ENCODE measurements at places on chromosomes 2 and 18.

- DNase-seq, result no peak
Observed at GRCh38 chr2:20488782-20489181, 41.9 kb downstream of the RHOB start.

DNA sequence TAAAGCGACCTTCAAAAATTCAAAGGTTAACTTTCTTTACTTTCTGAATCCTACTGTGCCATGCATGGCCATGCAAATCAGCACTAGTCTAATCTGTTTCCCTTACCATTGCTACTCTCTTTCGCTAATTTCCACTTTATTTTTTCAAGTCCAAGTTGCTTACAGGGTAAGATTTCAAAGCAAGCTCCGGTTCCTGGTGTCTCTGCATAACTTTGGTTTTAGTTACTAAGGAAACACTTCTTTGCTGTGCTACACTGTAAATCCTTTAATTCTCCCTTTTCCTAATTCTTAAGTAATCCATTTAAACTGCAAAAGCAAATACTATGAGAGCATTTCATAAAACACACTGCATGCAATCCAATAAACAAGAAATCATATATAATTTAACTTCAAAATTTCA lies 383.5 kb upstream of the LYPD1 start:
- DNase-seq, result no peak

- no peak for DNase-seq
Observed at GRCh38 chr2:42254186-42254895, 85.2 kb downstream of the EML4 start.

GRCh38 chr2:191783416-191783815 lies 63.5 kb downstream of the CAVIN2 start:
- DNase-seq, result no peak

DNA sequence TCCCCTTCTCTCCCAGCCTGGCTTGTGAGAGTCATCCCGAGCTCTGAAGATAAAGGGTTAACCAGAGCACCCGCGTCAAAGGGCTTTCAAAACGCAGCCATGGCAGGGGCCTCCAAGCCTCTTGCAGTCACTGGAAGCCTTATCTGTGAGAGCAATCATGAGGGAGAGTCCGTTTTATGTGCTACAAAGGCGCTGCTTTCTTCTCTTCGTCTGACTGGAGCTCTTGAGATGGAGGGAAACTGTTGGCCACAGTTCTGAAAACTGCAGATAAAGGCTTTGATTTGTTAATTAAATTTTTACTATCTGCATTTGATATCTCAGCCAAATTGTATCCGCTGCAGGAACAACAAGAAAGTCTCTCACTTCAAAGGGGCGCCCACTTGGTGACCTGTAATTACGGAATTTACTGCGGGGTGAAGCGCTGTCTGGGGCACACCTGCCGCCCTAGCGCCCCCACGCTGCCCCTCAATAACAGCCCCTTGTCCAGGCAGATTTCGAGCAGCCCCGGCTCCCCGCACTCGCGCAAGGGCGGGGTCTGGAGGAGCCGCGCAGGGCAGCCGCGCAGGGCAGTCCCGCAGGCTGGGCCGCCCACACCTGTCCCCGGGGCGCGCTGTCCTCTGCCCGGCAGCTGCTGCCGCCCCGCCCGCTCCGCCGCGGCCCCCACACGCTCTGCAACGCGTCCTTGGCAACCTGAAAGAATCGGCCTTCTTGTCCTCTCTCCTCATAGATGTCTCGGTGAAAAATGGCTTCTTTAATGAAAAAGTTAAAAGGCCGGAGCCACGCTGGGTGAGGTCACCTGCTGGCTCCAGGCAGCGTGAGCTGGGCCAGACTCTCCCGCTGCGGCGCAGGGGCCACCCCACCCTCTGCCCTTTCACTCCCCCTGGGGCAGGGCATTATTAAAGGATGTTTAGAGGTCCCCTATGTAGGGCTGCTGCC lies 217.9 kb downstream of the VAPA start:
- DNase-seq, result peak; percentile 16

GRCh38 chr2:191710411-191710900 lies 32.5 kb downstream of the NABP1 start:
- no peak for DNase-seq

- DNase-seq, result peak; percentile 63
Observed at GRCh38 chr18:63320123-63320974, 780 bp upstream of the BCL2 start.

- no peak for DNase-seq
Observed at GRCh38 chr2:46870051-46870839, 45.4 kb downstream of the MCFD2 start.

DNA sequence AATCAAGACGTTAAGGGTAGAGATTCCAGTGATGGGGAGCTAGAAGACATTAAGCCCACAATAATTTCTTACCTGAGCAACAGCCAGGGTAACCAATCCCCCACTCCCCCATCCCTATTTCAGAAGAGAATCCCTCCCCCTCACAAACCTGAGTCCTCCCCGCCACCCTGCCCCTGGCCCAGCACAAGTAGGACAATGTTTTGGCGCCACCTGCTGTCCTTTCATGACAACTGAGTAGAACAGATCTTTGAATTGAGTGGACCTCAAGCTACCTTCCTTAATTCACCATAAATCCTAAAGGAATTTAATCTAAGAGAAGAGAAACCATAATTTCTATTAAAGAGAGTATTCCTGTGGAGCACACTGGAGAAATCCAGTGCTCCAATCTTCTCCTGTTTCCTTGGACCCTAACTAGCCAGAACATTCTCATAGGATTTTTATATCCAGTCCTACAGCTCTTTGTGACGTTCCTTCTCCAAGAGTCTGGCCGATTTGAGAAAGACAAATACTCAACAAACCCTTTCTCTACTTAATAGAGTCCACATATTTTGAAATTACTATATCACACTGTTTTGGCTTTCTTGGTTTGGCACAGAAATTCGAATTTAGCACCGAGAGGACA lies 41.1 kb downstream of the NHEJ1 start:
- no peak for DNase-seq

- DNase-seq, result no peak
Observed at GRCh38 chr2:142966284-142966683, 88.8 kb downstream of the KYNU start.

DNA sequence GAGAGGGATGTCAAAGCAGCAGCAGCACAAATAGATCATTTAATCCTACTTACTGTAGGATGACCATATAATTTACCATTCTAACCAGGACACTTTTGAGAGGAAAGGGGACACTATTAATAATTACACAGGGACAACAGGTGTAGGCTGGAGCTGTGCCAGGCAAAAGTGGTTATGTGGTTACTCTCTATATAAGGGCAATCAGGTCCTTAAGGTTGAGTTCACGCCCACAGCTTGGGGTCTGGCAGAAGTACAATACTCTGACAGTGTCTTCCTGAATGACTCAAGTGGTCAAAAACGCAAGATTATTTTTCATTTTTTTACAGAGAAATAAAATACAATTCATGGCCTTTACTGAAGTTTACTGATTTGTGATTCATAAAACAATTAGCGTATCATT lies 2.8 kb downstream of the PREPL start:
- DNase-seq, result peak; percentile 75

GRCh38 chr2:111689941-111690340 lies 194.1 kb downstream of the ANAPC1 start:
- no peak for DNase-seq
